ENCODE measurements at places on chromosomes 7 and 10. TPM values are rescaled to one million over a fixed set of nuclear protein-coding genes. Genes with fewer than 3 reads are reported as not detected.

Gene DOCK1
- polyA plus RNA-seq = 10.2 TPM

Gene HMX3
- polyA plus RNA-seq = not detected

Gene TFR2
- 1.0 TPM for polyA plus RNA-seq

Gene AUTS2
- 17.1 TPM for polyA plus RNA-seq

DNA sequence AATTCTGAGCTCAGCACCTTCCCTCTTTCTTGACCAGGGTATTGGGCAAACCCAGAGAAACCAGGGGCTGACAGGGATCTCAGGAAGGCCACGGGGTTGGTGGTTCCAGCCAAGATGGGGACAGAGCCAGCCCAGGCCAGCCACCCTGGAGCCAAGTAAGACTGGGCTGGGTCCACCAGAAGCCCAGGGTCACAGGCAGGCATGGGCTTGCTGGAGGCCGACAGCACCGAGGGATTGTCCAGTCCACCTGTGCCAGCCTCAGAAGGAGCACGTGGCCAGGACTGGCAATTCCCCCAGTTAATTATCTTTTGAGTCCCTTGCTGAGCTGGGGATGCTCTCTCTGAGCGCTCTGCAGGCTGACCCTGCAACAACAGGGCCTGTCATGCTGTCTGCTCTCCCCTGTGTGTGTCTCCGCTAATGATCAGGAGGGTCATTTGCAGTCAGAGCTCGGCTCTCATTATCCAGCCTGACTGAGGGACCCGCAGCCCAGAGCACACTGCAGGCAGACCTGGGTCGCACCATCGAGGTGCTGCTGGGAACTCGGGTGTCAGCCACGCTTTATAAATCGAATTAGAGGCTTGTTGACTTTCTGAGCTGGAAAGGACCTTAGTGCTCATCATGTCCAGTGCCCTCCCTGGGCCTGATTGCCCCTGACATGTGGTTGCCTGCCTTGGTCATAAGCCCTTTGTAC, 69.5 kb upstream of the PPIF start:
- peaks cover 27% of the 10 kb centered on the region for H3K36me3 ChIP-seq
- DNase-seq = no peak

GRCh38 chr10:20962165-20962564, 65.1 kb upstream of the NEBL start:
- H3K4me3 ChIP-seq = no peak overlapping the region
- H3K4me1 ChIP-seq = no peaks in the 10 kb centered on the region
- DNase-seq = no peak
- H3K27me3 ChIP-seq = no peaks in the 10 kb centered on the region
- H3K36me3 ChIP-seq = no peaks in the 10 kb centered on the region

DNA sequence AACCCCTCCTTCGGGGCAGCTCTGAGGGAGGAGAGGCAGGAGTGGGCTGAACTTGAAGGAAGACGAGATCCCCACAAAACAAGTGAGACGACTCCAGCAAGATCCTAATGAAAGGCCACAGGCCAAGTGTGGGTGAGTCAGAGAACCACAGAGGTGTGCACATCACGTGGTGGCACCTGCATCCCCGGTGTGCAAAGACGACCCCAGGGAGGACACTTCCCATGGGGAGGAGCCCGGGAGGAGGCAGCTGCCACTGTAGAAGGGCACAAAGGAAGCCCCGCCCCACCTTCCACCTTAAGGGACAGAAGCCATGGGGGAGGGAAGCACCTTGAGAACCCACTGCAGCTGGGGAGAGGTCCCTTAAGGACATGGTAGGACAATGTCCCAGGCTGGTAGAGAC, 45.7 kb downstream of the ESYT2 start:
- peaks cover 12% of the 10 kb centered on the region for H3K4me1 ChIP-seq
- DNase-seq = no peak
- no peaks in the 10 kb centered on the region for H3K27me3 ChIP-seq
- no peak overlapping the region for H3K4me3 ChIP-seq

Gene EN2
- polyA plus RNA-seq = 0.05 TPM

DNA sequence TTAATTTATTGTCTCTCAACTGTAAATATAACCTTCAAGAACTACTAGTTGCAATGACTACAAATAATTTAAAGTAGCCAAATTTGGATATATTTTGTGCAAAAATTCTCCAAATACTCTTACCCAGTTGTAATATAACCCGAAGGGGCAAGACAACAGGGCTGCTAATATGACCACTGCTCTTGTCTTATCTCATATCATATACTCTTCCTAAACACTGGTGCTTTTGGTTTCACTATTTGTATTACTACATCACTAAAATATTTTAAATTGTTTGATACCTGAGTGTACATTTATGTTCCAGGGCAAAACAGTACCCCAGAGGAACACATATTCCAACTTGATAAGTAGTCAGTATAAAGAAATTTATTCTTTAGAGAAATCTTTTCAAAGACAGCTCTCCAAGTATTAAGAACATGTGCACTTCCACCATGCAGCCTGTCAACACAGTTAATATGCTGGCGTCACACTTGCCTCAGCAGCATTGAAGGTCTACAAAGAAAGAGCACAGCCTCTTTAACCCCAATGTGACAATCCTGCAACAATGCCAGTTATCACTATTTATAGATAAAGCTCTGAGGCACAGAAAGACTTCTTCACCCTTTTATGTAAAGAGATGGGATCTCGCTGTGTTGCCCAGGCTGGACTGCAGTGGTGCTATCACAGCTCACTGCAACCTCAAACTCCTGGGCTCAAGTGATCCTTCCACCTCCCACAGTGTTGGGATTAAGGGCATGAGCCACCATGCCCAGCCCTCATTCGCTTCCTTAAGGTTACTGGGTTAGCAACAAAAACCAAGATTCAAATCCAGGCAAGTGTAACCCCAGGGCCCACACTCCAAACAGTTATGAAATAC, 37.8 kb downstream of the RHEB start:
- H3K27ac ChIP-seq = no peak overlapping the region
- no peaks in the 10 kb centered on the region for H3K4me1 ChIP-seq
- no peaks in the 10 kb centered on the region for H3K27me3 ChIP-seq
- no peak overlapping the region for H3K4me3 ChIP-seq

Gene LRRD1
- polyA plus RNA-seq = 0.05 TPM

DNA sequence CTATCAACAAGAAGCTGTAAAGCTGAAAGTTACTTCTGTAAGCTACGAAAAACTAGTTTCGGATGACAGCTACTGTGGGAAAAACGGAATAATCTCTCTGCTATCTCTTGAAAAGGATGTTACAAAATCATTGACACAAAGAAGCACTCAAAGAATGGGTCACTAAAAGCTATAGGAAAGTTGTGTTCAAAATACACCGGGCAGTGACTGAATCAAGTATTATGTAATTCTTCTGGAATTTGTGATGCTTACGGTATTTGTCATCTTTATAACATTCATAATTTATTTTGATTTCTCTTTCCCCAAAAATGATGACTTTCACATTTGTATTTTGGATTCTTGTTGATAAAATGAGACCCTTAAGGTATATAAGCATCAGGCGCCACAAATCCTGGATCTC, 112.1 kb upstream of the KLF6 start:
- no peaks in the 10 kb centered on the region for H3K36me3 ChIP-seq
- no peaks in the 10 kb centered on the region for H3K4me1 ChIP-seq
- no peak overlapping the region for H3K27ac ChIP-seq
- DNase-seq = no peak
- H3K4me3 ChIP-seq = no peak overlapping the region

DNA sequence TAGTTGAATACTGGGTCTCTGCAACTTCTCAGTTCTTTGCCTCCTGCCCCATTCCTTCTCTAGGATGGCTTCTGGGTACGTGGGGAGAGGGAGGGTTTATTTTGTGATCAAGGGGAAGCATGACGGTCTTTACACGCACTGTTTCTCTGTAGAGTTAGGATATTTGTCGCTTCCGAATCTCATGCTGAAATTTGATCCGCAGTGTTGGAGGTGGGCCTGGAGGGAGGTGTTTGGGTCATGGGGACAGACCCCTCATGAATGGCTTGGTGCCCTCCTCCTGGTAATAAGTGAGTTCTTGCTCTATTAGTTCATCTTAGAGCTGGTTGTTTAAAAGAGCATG, 311.2 kb downstream of the GALNT17 start:
- no peaks in the 10 kb centered on the region for H3K36me3 ChIP-seq
- no peaks in the 10 kb centered on the region for H3K27me3 ChIP-seq
- DNase-seq = no peak
- H3K27ac ChIP-seq = no peak overlapping the region
- no peak overlapping the region for H3K4me3 ChIP-seq

DNA sequence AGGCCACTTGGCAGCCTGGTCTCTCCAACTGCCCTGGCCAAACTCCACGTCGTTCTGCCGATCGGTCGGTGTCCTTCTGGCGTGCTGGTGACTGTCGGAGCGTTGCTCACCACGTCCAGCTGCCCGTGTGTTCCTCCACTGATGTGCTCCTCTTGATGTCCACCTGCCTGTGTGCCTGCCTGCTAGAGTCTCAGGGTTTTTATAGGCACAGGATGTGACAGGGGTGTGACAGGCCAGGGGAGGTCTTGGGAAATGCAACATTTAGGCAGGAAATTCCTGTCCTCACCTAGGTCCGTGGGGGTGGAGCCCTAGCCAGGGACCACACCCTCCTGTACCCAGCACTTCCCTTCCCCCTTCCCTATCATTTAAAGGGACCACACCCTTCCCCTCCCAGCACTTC, 25.2 kb upstream of the CFAP46 start:
- DNase-seq = no peak
- peaks cover 44% of the 10 kb centered on the region for H3K27me3 ChIP-seq
- H3K4me3 ChIP-seq = no peak overlapping the region
- no peaks in the 10 kb centered on the region for H3K4me1 ChIP-seq
- no peak overlapping the region for H3K27ac ChIP-seq

Gene C7orf33
- polyA plus RNA-seq = not detected

Gene CRHR2
- 0.05 TPM for polyA plus RNA-seq

- H3K27ac ChIP-seq = no peak overlapping the region
- no peaks in the 10 kb centered on the region for H3K27me3 ChIP-seq
- H3K4me1 ChIP-seq = no peaks in the 10 kb centered on the region
Observed at GRCh38 chr10:109957092-109957797, 33.9 kb upstream of the XPNPEP1 start.

Gene SNCG
- polyA plus RNA-seq = 69.4 TPM

- no peak overlapping the region for H3K4me3 ChIP-seq
- H3K4me1 ChIP-seq = no peaks in the 10 kb centered on the region
- no peak overlapping the region for H3K27ac ChIP-seq
- no peak for DNase-seq
- H3K27me3 ChIP-seq = no peaks in the 10 kb centered on the region
Observed at GRCh38 chr7:102810916-102811315, 62.1 kb downstream of the FAM185A start.

- no peak overlapping the region for H3K4me3 ChIP-seq
- H3K36me3 ChIP-seq = no peaks in the 10 kb centered on the region
- H3K4me1 ChIP-seq = no peaks in the 10 kb centered on the region
Observed at GRCh38 chr7:131961054-131961680, 404.7 kb upstream of the PODXL start.

DNA sequence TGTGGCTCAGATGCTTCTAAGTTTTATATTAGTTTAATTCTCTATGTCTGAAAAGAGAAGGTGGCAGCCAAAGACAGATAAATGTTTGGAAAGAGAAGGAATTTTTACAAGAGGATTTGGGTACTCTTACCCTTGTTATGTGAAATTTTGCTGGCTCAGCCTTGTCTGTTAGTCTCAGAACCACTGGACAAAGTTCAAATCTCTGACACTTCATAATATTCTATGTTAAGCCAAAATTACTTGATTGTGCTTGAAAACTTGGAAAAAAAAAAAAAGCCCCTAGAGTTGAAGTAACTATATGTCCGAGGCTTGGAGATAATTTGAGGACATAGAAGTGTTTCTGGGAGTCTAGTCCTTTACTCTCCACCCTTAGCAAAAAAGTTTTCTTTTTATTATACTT, 1079.3 kb upstream of the LRRTM3 start:
- H3K36me3 ChIP-seq = no peaks in the 10 kb centered on the region
- H3K4me3 ChIP-seq = no peak overlapping the region
- no peaks in the 10 kb centered on the region for H3K4me1 ChIP-seq
- DNase-seq = no peak

Gene NPSR1
- polyA plus RNA-seq = 0.23 TPM

Gene ECHDC3
- 13.2 TPM for polyA plus RNA-seq

Gene GJD4
- polyA plus RNA-seq = 0.07 TPM

GRCh38 chr7:31633894-31634494, 53.0 kb upstream of the PPP1R17 start:
- H3K4me3 ChIP-seq = no peak overlapping the region
- no peaks in the 10 kb centered on the region for H3K4me1 ChIP-seq
- DNase-seq = no peak

GRCh38 chr7:20514364-20514763, 101.1 kb upstream of the ABCB5 start:
- H3K4me3 ChIP-seq = no peak overlapping the region
- peak; percentile 10 for DNase-seq
- no peak overlapping the region for H3K27ac ChIP-seq
- H3K36me3 ChIP-seq = no peaks in the 10 kb centered on the region
- no peaks in the 10 kb centered on the region for H3K4me1 ChIP-seq
- no peaks in the 10 kb centered on the region for H3K27me3 ChIP-seq

- H3K27ac ChIP-seq = no peak overlapping the region
- H3K4me3 ChIP-seq = no peak overlapping the region
- no peak for DNase-seq
- no peaks in the 10 kb centered on the region for H3K27me3 ChIP-seq
- no peaks in the 10 kb centered on the region for H3K4me1 ChIP-seq
- no peaks in the 10 kb centered on the region for H3K36me3 ChIP-seq
Observed at GRCh38 chr7:36958111-36958733, 233.9 kb upstream of the AOAH start.

DNA sequence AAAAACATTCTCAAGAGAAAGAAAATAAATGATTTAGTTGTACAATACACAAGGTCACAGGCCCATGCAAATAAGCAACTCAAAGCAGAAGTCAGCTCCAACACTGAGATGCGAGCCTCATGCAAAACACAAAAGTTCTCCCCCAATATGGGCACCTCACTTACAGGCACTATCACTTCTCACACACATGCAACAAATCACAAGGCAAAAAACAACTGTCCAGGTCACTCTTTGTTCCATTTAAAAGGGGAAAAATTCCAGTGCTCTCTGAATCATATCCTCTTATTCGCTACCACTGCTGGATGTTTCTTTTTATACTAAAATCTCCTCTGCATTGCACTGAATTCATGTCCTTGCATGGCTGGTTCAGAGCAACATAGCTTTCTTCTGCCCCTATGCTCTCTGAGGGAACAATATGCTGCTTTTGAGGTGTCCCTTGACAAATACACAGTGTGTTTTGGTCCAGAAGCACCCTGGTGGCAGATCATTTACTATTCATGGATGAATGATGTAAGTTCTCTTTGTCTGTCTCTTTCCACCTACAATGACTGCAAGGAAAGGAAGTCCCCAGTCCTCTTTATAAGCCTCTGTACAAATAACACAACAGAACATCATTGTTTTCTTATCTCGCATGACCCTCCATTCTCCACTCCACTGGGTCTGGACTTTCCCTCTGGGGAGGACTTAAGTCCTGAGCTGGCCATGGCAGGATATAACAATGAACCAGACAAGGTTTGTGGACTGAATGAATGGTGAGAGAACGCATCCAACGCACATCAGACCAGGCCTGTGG, 85.4 kb upstream of the GSDME start:
- H3K4me3 ChIP-seq = no peak overlapping the region
- no peaks in the 10 kb centered on the region for H3K27me3 ChIP-seq
- no peaks in the 10 kb centered on the region for H3K36me3 ChIP-seq
- H3K4me1 ChIP-seq = no peaks in the 10 kb centered on the region
- H3K27ac ChIP-seq = no peak overlapping the region

Gene ITIH5
- polyA plus RNA-seq = 1.8 TPM

Gene FAM25C
- polyA plus RNA-seq = not detected

Gene ASNS
- 58.5 TPM for polyA plus RNA-seq

Data from thymus (tissue), 14 donors.